ENCODE measurements at places on chromosomes 13 and 19. TPM values are rescaled to one million over a fixed set of nuclear protein-coding genes. Genes with fewer than 3 reads are reported as not detected.
A peak's percentile ranks its signal among the peaks of the same experiment; 100 is the strongest.

- DNase-seq, result peak; percentile 33
Observed at GRCh38 chr13:32381539-32381938, 46.4 kb downstream of the N4BP2L1 start.

GRCh38 chr13:103187721-103188156, 121.5 kb upstream of the SLC10A2 start:
- no peak for DNase-seq

DNA sequence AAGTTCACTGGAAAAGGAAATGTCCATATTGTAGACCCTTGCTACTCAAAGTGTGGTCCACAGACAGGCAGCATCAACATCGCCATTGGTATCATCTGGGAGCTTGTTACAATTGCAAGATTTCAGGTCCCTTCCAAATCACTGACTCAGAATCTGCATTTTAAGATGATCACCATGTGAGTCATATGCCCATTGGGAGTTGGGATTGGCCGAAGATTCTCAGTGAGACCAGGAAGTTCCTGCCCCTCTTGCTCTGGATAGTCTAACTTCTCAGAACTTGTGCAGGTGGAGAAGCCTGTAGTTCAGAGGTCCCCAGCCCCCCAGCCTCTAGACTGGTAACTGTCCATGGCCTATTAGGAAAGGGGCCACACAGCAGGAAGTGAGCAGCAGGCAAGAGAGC, 48.9 kb upstream of the URAD start:
- no peak for DNase-seq

DNA sequence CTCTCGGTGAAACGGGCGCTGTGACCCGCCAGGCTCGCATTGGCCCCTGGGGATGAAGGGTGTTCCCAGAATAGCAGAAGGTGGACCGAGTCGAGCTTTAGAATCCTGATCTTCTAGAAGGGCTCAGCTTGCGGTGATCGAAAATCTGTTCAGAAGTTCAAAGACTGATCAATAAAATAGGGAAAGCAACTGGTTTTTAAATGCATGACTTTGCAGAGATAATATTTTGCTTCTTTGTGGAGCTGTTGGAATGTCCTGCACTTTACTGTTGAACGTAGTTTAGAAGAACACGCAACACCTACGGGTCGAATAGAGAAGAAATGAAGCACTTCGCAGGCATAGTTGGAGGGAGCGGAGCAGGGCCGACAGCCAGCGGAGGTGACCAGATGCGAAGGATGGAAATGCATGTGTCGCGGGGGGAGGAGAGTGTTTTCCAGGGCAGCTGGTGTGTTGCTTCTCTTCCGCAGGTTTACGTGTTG, 766 bp downstream of the CEBPG start:
- DNase-seq, result peak; percentile 51

- DNase-seq, result no peak
Observed at GRCh38 chr19:56987184-56987583, 132.6 kb upstream of the USP29 start.

- no peak for DNase-seq
Observed at GRCh38 chr19:2239771-2240770, 3.4 kb downstream of the SF3A2 start.

PGLYRP2 gene
- total RNA-seq, result not detected

PDX1 gene
- not detected for total RNA-seq

DNA sequence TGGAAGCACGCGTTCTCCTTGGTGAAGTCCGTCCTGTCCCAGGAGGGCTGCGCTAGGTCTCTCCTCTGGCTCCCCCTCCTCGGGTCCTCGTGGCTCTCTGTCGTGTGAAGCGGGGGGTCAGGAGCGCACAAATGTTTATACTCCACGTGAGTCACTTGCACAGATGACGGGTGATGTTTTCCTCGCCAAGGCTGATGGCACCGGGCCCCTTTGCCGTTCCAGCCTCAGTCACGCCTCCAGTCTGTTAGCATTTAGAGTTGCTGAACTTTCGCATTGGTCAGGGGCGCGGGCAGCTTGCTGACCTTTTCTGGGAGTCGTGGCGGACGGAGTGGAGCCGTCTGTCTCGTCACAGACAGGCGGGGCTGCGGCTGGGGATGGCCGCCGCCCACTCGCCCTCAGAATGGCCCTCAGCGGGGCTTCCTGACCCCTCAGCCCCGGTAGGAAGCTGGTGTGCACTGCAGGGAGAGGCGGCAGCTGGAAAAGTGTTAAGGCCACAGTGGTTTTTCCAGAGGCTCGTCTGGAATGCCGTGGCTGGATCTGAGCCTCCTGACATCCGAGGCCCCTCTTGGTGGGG, 13.7 kb downstream of the KLHL26 start:
- DNase-seq, result peak; percentile 73

- DNase-seq, result no peak
Observed at GRCh38 chr19:44649578-44650145, 6.0 kb downstream of the PVR start.

DNA sequence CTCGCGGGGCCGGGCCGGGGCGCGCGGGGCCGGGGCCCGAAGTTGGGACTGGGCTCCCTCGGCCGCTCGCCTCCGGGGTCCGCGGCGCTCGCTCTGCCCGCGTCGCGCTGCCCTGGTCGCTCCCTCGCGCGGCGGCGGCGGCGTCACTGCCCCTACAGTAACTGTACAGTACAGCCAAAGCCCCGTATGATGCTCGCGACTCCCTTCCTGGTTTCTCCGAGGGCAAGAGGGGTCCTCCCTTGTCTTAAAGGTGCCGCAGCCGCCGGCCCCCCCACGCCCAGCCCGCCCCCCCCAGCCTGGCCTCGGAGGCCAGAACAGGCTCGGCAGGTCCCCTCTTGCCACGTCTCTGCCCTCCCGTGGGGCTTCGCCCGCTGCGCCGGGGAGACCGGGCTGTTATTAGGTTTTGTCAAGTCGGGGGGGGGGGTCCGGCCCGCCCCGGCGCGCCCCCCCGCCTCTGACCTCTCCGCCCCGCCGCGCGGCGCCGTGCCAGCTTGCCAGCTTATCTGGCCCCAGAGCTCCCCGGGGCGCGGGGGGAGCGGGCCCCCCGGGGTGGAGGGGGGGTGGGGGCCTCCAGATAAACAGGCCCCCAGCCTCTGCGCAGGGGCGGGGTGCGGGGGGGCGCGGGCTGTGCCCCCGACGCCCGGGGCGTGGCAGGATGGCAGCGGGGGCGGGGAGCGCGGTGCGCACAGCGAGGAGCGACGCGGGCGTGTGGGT, at the start of gene ZBTB7A:
Gene ZBTB7A (minus strand): TSS at position 218 of the 714 bp plus-strand sequence. CDS start 11,667 bp downstream, outside the sequence.
- DNase-seq, result peak; percentile 89

- DNase-seq, result peak; percentile 87
Observed at GRCh38 chr19:17889609-17890214, 18.0 kb downstream of the SLC5A5 start.

- no peak for DNase-seq
Observed at GRCh38 chr19:46385636-46386035, 27.7 kb downstream of the CCDC8 start.

CFD gene
- 1.5 TPM for total RNA-seq

DNA sequence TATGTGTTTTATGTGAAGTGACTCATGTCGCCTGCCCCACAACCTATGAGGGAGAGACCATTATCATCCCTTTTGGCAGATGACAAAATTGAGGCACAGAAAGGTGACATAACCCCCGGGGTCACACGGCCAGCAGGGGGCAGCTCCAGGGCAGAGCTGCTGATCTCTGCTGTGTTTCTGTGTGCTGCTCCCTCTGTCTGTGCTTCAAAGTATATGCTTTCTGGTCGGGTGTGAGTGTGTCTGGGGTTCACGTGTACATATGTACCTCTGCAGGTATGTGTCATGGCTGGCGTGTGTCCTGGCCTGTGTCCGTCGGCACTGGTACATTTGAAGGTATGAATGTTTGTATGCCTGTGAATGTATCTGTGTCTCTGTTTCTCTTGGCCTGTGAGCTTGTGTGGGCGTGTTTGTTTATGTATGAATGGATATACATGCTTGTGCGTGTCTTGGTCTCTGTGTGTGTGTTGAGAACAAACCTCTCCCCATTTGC, 7.1 kb downstream of the LIPE start:
- peak; percentile 91 for DNase-seq

DNA sequence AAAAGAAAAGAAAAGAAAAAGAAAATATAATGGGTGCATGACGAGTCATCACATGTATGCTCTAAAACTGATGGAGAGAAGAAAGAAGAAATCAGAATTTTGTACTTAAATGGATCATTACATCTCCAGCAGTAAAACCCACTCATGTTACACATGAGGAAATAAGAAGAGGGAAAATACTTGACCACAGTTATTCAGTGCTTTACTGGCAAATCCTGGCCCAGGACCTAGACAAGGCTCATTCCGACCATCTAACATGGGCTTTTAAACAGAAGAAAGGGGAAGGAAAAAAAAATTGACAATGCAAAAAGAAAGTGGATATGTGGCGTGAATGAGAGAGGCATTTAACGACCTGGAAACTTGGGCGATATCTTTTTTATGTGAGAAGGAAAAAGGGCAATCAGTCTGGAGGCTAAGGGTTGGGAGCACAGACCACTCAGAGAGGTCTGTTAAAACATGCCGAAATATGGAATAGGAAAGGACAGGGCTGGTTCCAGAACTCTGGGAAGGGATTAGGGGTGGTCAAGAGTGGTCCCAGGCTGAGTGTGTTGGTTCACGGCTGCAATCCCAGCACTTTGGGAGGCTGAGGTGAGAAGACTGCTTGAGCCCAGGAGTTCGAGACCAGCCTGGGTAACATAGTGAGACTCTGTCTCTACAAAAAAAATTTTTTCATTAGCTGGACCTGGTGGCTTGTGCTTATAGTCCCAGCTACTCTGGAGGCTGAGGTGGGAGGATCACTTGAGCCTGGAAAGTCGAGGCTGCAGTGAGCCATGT, 1.6 kb downstream of the SIGLECL1 start:
- DNase-seq, result no peak

MUC16 gene
- not detected for total RNA-seq

ZFP36 gene
- total RNA-seq, result 2.2 TPM

DNA sequence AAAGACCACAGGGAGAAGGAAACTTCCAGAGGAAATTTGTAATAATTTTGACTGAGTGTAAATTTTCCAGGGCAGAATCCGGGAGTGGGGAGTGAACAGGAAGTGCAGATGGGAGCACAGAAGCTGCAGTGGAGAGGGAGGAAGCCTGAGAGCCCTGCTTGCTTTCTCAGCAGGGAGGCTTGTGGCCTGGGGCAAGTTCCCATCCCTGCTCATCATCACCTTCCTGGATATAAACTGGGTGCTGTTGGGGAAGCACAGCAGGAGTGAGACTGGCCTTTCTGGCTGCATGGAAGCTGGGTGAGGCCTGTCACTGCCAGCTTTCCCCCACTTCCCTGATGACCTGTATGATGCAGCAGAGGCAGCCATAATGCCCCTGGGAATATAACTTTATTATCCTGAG, 532.9 kb downstream of the SLITRK6 start:
- DNase-seq, result no peak

DNA sequence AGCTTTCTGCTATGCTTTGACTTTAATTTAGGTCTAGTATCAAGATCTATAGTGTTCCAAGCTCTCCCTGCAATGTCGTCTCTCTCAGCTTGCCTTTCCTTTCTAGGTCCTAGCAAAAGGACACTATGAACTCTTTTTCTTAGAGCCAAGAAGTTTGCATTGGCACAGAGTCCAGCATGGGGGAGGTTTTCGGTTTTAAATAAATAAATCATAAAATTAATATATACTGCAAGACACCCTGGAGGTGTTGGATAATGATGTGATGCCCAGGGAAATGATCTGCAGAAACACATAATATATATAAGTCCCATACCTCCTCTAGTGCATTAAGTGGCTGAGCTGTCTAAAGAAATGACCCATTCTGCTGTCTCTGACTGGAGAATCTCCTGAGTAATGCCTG, 316.4 kb upstream of the MAB21L1 start:
- no peak for DNase-seq

TUBA3C gene
- not detected for total RNA-seq

GRCh38 chr13:98110749-98111148, 32.1 kb upstream of the FARP1 start:
- no peak for DNase-seq

GRCh38 chr13:97124915-97125809, 97.0 kb upstream of the MBNL2 start:
- DNase-seq, result no peak

GRCh38 chr13:85436029-85436428, 363.2 kb downstream of the SLITRK6 start:
- no peak for DNase-seq

DNA sequence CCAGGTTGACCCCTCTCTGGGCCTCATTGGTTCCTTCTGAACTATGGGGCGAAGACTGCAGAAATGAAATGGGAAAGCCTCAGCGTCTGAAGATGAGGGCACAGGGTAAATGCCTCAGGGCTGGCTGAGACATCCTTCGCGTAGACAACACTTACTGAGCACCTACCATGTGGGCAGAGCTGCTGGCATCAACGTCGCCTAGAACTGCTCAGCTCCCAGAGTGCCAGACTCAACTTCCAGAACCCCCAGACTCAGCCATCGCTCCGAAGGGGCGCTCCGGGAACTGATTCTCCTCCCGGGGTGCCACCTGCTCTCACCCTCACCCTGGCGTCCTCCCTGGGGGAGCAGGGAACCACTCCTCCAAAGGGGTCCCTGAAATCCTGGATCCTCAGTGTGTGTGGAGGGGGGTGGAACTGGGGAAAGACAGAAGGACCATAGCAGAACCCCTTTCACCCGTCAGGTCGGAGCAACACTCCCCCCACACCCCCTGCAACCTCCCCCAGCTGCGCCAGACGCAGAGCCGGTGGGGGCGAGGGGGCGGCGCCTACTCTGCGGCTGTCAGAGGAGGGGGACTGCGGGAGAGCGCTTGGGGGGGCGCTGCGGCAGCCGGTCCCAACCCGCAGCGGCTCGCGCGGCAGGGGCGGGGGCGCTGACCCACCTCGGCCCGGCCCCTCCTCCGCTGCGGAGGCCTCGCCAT, 8.2 kb upstream of the NFIC start:
- peak; percentile 79 for DNase-seq

DNA sequence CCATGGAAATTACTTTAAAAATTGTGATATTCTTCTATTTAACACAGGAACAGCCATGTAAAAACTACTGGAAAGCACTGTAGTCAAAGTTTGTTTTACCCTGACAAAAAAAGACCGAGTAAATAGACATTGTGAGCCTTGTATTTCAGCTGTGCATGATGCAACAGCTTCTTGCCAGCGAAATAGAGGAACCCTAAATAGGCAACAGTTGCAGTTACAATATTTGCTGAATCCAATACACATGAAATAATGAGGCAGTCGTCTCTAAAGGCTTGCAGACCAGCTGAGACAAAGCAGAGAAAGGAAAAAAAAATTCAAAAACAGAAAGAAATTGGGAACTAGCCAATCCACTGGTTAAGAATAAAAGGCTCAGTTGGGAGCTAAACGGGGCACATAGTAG, 1001.1 kb downstream of the OLFM4 start:
- DNase-seq, result no peak

GRCh38 chr19:54297759-54298305, 15.1 kb downstream of the LILRA5 start:
- DNase-seq, result peak; percentile 56

- DNase-seq, result no peak
Observed at GRCh38 chr19:3220576-3220975, 3.9 kb upstream of the CELF5 start.

GRCh38 chr13:48985756-48986155, 10.0 kb downstream of the FNDC3A start:
- DNase-seq, result no peak

Measured in H7 (cell line).